ENCODE measurements at places on chromosomes 2 and 18.

- DNase-seq, result peak; percentile 75
Measured at GRCh38 chr2:239298116-239298804, 102.6 kb downstream of the HDAC4 start.

DNA sequence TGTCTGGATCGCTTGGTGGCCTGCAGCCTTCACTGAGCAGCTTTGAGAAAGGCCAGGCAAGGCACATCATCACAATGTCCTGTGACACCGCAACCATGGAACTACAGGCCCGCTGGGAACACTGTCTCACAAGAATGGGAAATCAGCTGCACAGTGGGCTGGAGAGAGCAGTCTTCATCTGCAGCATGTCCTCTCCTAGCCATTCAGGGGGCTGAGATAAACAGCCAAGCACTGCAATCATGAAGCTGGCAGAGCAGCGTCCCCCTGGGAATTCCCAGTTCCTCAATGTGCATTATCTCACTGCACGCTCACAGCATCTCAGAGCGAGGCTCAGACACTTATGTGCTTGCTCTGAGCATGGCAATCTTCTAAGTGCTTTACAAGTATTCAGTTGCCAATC is 1.9 kb downstream of the CMPK2 start:
- no peak for DNase-seq

- DNase-seq, result no peak
Measured at GRCh38 chr2:199195927-199196502, 261.7 kb downstream of the SATB2 start.

DNA sequence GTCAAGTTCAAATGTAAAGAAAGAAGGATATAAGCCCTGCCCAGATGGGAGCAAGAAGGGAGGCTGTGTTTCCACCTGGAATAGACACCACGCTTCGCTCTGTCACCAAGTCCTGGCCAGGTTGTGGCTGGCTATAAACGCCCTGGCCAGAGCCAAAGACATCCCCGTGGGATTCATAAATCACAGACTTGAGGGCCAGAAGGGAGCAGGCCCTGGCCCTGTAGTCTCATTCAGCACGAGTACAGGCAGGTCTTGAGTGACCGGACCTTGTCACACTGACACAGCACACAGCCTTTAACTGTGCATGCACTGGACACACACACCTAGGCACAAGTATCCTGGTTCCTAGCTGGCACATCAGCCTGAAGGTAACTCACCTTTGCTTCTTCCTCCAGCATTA is 94.5 kb upstream of the MGAT4A start:
- DNase-seq, result no peak

DNA sequence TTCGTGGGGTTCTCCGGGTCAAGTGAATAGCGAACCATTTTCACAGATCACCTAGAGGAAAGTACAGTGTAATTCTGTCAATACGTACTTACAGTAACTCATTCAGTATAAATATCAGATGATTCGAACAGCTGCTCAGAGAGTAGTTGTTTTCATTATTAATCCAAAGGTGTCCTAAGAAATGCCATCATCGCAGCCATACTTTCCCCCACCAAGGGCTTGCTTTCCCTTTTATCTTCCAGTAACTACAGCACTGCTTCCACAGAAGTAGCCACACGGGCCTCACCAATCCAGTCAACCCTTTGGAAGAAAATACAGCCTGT is 4.5 kb upstream of the C18orf32 start:
- no peak for DNase-seq

GRCh38 chr18:50973367-50974126 is 5.7 kb downstream of the ELAC1 start:
- no peak for DNase-seq

DNA sequence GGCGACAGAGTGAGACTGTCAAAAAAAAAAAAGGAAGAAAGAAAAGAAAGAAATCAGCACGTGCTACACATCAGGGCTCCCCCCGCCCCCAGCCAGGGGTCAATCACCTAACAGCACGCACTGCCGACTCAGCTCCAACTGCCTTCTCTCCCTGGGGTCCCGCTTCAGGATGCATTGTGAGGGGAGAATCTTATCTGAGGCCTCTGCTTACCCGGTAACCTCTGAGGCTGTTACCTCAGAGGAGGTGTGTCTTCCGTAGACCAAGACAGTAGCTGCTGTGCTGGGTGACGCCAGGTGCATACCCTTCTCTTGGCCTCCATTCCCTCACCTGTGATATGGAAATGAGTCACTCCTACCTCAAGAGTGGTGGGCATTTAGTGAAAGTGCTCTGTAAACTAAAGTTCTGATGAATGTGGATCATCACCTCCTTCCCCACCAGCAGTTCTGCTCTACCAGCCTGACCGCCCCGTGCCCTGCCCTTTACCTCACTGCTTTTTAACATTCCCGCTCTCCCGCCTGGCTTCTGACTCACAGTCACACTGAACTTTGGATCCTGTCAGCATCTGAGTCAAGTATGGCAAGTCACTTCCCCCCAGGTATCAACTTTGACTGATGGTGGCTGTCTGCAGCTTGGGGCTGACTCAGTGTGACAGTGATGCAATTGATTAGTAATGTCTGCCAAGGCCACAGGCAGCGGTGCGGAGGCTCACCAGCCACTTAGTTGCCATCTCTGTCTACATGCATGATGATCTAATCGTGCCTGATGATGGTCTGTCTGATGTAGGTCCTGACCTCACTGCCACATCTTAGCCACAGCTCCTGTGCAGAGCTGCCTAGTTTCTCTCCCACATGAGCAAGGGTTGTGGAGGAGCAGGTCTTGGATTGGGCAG is 20.1 kb downstream of the ARID5A start:
- no peak for DNase-seq

- DNase-seq, result no peak
Measured at GRCh38 chr18:68394705-68395104, 320.2 kb downstream of the TMX3 start.

GRCh38 chr18:65938592-65939372 is 188.0 kb downstream of the CDH7 start:
- no peak for DNase-seq

- no peak for DNase-seq
Measured at GRCh38 chr2:66171530-66171929, 263.4 kb upstream of the MEIS1 start.

DNA sequence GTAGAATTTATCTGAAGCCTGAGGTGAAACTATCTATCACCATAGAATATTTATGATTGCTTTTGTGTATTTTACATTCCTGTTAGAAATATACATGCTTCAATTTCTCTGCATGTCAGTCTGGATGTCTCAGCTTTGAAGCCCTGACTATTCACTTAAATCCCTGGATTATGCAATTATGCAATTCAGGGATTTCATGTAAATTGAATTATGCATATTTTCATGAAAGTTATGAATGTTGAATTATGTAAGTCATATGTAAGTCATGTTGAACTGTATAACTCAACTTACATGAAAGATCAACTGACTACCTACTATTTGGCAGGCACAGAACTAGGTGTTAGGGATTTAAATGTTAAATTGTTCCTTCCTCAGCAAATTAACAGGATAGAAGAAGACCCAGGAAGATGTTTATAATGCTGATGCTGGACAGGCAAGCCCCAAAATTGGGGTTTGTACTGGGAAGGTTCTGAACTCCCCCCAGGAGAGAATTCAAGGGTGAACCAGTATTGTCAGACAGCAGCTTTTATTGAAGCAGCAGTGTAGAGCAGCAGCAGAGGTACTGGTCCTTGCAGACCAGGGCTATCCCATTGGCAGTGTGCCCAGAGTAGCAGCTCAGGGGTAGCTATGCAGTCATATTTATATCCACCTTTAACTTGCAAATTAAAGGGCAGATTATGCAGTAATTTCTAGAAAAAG is 236.5 kb downstream of the ZNF804A start:
- no peak for DNase-seq

GRCh38 chr2:145366341-145366740 is 846.4 kb upstream of the ZEB2 start:
- no peak for DNase-seq

DNA sequence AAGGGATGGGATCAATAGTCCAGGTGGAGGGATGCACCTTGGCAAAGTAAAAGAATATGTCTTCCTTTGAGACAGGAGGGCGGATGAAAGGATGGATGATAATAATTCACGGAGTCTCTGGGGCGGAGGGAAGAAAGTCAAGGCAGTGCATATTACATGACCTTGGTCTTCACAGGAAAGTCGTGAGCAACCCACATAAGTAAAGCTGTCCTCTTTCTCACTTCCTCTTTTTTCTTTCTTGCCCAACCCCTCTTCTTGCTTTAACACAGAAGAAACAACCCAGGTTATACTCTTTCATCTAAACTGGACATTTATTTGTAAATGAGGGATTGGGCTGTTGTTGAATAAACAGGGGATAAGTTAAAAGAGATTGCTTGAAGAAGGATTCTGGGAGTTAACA is 168.7 kb upstream of the SKOR2 start:
- DNase-seq, result no peak

DNA sequence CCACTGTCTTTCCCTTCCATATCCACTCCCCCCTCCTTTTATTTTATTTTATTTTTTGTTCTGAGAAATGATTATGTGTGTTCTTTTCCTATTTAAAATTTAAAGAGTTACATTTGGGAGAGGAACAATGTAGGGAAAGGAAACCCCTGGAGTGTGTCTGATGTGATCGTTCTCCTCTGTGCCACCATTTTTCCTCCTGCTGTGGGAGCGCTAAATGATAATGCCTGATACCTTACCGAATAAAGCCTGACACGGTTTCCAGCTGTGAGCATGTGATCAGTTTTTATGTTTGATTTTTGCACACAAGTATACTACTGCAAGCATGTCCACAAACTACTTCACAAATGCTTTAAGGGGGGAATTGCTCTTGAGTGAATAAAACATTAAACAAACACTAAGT is 317.8 kb upstream of the FANCL start:
- no peak for DNase-seq

DNA sequence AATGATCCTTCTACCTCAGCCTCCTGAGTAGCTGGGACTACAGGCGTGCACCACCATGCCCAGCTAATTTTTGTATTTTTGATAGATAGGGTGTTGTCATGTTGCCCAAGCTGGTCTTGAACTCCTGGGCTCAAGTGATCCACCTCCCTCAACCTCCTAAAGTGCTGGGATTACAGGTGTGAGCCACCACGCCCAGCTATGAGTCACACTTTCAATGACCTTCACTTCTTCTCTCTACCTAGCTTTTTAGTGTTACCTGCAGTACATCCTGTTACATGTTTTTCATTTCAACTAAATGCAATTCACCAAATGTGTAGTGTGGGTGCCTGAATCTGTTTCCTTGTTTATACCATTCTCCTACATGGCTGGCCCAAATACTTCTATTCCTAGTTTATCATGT is 64.0 kb downstream of the SLC39A10 start:
- DNase-seq, result no peak

GRCh38 chr18:23934252-23934651 is 80.3 kb upstream of the TTC39C start:
- peak; percentile 13 for DNase-seq

- DNase-seq, result no peak
Measured at GRCh38 chr18:77177009-77177408, 44.4 kb upstream of the MBP start.

DNA sequence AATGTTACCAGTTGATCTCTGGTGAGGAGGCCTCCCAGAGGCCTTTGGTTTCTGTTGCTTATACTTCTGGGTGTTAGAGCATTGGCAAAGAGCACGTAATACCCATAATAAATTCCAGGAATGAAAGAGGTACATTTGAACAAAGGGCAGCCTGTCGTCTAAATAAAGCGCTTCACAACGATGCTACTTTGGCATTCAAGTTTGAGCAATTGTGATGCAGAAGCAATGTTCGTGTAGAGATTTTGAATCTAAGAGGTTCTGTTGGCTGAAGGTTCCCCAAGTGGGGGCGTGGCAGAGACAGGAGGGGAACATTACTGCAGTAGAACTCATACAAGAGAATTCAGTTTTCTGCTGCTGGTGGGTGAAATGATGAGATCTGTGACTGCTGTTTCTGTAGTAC is 27.8 kb downstream of the ZNF532 start:
- DNase-seq, result no peak

DNA sequence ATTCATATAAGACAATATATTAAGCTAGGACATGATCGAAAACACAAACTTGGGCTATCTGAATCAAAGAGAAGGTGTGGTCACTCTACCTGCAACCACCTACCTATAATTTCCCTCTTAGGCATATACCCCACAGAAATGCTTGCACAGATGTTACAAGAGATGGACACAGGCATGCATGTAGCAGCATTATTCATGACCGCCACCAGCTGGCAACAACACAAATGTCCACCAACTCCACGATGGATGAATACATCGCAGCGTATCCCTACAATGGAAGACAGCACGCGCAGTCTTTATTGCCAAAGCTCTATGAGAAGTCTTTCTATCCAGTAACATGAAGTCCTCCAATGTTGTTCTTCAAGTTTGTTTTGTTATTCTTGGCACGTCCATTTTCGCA is 90.8 kb downstream of the ARL4C start:
- DNase-seq, result no peak

DNA sequence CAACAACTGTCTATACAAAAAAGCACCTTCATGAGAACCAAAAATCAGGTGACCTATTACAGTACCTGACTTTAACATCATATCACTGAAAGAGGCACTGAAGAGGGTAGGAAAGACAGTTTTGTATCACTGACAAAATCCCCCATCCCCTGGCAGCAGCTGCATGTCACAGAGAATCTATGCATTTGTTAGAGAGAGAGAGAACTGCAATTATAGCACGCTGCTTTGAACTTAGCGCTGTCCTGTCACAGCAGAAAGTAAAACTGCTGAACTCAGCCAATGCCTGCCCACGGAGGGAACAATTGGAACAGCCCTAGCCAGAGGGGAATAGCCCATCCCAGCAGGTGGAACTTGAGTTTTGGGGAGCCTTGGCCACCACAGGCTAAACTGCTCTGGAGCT is 75.1 kb upstream of the NOL4 start:
- DNase-seq, result no peak

GRCh38 chr2:218081063-218081462 is 12.0 kb downstream of the RUFY4 start:
- no peak for DNase-seq

DNA sequence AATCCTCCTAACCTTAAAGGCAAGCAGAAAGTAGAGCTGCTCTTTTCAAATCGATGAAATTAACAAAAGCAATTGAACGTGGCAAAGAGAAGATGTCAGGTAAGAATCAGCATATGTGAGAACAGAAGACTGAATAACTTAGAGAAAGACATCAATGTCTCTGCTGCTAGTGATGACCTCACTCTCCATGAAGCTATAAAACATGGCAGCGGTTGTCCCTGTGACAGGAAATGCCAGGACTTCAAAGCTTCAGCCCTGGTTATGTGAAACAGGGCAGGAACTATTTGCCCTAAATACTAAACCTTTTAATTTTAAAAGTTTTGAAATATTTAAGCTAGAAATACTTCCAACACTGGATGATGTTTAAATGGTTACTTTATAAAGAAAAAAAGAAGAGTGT is 383.7 kb downstream of the XIRP2 start:
- no peak for DNase-seq
